Ureter (tissue), 1 donor: ENCODE measurements at places on chromosomes 2 and 18. TPM values are rescaled to one million over a fixed set of nuclear protein-coding genes. Genes with fewer than 3 reads are reported as not detected.
A peak's percentile ranks its signal among the peaks of the same experiment; 100 is the strongest.

GRCh38 chr18:3148930-3149535, 70.7 kb downstream of the MYOM1 start:
- DNase-seq, result no peak

DNA sequence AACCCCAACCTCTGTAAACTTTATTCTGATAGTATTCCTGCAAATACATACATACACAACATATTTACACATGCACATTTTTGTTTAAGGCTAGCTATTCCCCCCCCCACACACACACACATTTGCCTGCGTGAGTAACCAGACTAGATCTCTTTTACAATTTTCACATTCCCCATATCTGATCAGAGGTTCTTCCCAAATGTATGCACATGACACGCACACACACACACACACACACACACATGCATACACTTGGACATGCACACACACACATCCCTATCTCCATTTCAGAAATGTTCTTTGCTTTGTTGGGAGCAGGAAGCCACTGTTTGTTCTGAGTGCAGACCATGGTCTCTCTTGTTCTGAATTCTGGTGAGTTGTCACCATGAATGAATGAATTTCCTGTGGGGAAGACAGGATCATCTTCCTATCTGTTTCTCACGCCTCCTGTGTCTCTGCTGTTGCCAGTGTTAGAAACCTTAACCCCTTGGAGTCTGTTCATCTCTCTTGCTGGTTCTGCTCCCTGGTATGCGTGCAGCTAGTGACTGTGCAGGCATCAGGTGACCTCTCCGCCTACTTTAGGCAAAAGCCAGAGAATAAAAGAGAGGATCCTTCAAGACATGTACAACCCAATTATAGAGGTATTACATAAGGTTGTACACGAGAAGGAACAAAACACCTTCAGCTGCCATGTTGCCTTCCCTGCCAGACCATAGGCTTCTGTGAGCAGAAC, 251.0 kb upstream of the RAB12 start:
- no peak for DNase-seq

DNA sequence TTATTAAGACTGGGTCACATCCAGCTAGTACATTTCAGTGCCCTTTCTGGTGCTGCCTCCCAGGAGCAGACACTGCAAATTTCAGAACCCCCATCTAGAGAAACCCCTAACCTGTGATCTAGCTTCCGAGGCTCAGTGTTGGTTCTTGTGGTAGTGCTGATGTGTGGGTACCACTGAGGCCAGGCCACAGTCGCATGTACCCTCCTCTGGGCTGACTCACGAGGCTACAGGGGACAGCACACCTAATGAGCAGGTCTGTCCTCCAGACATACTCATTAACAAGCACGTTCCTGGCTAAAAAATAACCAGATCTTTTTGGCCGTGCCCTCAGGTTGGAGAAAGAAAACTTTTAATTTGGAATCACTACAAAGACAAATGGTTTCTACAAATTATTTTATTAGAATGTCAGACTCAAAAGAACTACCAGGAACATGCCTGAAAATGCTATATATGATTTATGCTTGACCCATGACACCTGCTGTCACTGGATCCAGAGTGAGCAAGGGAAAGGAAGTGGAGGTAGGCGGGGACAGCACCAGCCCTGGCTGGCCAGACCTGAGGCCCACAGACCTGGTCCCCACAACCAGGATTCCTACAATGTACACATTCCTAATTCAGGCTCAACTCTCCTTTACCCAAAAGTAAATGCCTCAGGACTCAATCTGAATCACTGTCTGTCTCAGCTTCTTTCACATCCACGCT, 8.5 kb downstream of the CIAO1 start:
- no peak for DNase-seq

- DNase-seq, result no peak
Observed at GRCh38 chr2:3899536-3900155, 196.3 kb downstream of the DCDC2C start.

DNA sequence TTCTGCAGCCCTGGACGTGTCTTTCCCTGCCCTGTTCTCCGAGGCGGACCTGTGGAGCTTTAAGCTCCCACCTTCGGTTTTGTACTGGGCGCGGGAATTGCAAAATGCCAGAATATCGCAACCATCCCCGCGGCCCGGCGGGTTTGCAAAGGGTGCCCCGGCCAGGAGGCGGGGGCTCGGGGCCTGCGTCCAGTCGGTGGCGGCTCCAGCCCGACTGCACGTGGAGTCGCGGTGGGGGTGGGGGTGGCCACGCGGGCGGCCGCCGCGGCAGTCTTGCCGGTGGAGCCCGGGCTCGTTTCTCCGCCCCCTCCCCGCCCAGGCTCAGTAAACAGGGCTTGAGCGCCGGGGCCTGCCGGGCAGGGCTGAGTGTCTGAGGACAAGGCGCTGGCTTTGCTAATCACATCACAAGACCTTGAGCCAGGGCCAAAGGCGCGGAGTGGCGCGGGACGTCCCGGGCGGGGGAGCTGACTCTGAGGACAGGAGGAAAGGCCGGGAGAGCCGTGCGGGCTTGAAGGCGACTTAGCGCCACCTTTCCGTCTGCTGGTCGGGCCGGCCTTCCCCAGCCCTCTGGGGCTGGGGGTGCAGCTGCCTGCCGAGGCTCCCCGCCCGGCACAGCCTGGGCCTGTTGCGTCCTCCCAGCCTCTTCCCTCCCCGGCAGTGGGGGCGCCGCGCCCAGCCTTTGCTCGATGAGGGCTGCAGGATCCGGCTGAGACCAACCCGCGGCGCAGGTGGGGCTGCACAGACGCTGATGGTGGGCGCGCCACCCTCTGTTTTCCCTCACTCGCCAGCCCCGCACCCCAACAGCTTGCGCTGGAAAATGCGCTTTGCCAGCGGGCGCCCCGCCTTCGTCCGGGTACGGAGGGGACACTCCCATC, 786 bp upstream of the ZFP36L2 start:
- peak; percentile 96 for DNase-seq

- DNase-seq, result no peak
Observed at GRCh38 chr2:163856941-163857340, 121.1 kb upstream of the FIGN start.

DNA sequence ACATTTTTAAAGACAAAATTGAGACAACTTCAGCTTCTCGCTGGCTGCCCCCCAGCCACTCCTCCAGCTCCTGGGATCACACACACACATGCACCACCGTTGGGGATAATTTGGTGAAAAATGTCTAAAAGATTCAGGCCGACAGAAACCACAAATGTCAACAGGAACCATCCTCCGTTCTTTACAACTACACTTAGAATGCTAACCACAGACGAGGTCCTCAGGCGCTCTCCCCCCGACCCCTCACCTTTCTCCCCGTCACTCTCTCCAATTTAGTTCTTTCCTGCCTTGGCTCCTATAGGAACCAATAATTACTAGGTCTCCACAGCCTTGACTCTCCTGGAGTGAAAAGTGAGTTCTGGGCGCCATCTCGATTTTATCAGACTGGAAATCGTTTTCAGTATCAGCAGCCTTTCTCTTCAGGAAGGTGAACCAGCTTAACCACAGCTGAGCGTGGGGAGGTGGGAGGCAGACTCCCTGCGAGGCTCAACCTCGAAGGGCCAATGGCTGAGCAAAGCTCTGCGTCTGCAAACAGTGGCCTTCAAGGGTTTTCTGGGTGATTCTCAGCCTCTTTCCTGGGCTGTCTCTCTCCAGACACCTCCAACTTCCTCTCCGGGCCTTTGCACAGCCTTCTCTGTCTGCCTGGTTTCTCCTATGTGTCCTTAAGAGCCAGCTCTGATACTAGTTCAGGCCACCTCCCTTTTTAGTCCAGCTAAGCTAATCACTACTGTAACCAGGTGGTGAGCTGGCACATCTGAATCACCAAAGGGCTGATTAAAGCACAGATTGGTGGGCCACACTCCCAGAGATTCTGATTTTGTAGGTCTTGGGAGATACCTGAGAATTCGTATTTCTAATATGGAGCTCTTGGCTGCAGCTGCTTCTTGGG, 115.7 kb upstream of the COPS8 start:
- DNase-seq, result no peak

- DNase-seq, result no peak
Observed at GRCh38 chr2:209681201-209681735, 90.4 kb upstream of the UNC80 start.

DNA sequence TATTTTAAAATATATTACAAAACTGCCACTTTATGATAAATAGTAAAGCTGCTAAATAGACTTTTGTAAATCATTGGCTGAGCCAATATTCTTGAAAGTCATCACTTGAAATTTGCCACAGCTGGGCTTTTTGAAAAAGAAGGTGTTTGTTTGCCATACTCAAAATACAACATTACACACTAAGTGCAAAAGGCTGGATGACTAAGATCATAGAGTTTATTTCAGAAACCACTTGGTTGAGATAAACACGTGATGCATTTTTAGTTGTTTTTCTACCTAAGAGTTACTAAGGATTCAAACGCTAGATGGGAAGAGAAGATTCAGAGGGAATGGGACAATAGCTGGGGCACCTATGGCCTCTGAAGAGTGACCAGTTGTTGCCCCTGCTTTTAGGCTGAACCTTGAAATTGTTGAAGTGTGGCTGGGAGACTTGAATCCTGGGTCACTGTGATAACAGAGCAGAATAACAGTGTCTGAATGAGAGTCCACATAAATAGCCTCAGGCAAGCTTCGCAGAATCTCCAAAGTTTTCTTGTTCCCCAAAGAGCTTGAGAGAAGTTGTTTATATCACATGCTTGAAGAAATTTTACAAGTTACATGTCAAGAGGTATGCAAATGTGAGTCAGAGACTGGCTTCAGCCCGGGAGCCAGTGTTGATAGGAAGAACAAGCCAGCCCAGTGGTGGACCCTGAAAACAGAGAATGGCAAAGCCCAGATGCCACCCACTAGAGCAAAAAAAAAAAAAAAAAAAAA, 409.8 kb downstream of the GPD2 start:
- no peak for DNase-seq

DNA sequence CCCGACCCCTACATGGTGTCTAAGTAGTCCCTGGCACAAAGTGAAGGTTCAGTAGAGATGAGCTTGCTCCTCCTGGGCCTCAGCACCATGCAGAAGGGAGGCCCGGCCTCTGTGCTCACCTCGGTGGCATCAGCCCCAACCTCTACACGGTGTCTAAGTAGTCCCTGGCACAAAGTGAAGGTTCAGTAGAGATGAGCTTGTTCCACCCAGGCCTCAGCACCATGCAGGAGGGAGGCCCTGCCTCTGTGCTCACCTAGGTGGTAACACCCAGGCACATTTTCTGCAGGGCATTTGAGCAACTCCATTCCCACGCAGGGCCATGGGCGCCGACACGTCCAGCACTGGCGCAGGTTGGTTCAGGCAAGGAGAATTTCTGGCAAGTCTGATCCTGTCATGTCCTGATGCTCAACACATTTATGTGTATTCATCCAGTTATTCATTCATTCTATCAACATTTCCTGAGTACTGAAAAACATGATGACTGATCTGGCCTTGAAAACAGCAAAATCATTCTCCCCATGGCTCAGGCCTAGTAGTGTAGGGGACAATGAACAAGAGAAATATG, 408.2 kb upstream of the MYT1L start:
- peak; percentile 54 for DNase-seq

DNA sequence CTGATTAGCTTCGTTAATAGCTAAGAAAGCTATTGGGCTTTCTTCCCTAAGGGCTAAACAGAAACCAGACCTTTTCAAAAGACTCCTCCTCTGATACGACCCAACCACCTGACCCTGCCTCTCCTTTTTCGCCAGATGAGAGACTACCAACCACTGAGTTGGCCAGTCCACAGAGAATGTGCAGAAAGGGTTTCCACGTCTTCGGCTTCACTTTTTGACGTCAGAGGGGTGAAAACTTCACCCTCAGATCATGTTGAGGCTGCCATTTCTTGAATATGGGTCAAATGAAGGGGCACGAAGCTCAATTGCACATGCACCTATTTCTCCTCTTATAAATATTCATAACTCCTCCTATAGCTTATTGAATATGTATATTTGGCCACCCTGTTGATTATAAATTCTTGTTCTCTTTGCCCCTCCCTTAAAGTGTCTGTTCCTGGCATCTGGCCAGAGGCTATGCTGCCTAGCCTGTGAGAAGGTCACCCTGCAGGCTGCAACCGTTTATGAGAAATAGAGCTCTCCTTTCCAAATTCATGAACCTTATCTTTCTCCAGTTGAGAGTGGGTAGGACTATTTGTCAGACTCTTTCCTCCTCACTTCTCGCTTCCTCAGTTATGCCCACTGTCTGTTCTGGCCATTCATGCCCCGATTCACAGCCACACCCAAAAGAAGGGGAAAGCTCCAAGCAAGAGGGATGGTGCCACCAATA, 301.6 kb downstream of the STK39 start:
- no peak for DNase-seq

DNA sequence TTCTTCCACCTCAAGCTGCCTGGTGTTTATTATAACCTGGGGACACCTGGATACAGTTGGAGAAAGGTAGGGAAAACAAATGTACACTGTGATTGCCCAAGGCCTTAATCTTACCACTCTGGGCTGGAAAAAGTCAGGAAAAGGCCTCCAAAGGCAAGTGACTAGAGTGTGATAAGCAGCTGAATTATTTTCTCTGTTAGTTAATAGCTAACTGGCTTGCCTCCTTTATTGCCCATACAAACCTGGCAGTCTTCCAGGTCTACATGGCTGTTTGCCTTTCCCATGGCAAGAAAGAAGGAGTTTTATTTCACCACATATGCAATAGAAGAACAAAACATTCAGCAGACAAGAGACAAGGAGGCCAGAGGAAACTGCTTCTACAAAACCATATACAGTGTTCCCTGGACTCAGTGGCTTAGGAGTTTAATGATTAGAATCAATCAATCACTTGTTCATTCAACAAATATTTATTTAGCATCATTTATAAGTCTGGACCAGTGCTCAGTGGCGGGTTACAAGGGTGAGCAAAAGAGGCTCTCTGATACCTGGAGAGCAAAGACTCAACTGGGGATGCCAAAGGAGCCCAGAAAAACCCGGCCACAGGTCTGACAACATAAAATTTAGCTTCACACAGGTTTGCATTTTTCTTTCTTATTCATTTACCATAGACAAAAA, 27.5 kb upstream of the SUCLG1 start:
- DNase-seq, result peak; percentile 70

GRCh38 chr2:45123521-45124191, 114.4 kb upstream of the SIX2 start:
- no peak for DNase-seq

DNA sequence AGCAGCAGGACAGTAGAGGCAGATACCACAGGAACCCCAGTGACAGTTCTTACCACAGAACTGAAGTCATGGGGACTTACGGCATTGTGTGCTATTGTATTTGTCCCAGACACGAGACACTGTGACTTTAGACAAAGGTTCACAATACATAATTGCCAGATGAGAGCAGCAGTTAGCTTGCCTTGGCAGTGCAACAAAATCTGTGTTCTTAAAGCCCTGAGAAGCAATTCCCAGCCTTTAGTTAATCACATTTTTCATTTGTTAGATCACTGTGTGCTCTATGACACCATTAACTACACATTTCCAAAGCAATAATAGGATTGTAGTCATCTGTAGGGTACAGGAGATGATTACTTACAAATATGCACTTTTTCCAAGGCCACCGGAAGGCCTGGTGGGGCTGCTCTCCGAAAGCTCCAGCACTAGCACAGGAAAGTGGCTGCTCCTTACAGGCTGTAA, 97.5 kb upstream of the LDLRAD4 start:
- DNase-seq, result no peak

The MBD5 gene
- 82.4 TPM for total RNA-seq

The SCYGR4 gene
- total RNA-seq, result not detected

The VRK2 gene
- total RNA-seq, result 25.6 TPM

The METTL5 gene
- 54.8 TPM for total RNA-seq

The GALNT3 gene
- 41.5 TPM for total RNA-seq

The C2orf81 gene
- 5.5 TPM for total RNA-seq

The MAP3K2 gene
- 73.2 TPM for total RNA-seq

The TFCP2L1 gene
- 15.7 TPM for total RNA-seq
